Nephron progenitor cell (in vitro differentiated cells): ENCODE measurements at places on chromosomes 5 and 9.
A peak's percentile ranks its signal among the peaks of the same experiment; 100 is the strongest.

DNA sequence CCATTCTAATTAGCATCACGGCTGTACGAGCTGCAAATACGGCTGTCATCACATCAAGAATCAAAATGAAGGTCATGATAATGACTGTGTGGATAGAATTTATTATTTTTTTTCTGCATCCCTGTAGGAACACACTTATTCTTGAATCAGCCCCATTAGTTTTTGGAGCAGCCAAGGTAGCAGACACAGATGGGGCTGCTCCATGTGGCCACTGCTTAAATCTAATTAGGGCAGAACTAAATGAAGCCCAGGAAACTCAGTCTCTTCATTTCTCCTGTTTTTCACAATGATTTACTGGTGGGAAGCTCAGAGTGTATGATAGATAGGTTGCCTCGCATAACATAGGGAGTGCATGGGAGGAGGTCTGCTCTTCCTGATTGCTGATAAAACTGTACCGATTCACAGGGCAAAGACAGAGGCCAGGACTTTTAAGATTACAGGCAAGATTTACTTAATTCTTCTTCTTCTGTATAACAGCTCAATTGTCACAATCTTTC is 275.5 kb downstream of the GLIS3 start:
- DNase-seq: no peak

DNA sequence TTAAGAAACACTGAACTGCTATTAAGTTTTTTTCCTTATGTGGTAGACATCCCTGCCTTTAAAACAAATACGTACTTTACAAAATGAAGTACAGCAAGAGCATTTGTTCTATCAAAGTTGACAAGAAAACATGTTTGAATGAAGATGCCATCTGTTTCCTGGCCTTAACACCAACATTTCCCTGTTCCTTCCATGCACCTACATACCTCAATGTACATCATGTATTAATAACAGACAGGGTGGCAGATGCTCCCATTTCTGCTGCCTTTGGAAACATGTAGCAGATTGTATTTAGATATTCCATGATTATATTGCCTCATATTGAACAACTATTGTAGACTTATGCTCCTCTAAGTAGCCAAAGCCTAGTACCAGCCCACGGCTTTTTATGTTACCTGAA is 104.4 kb downstream of the PJA2 start:
- no peak for DNase-seq

- no peak for DNase-seq
Observed at GRCh38 chr5:42494414-42494813, 71.2 kb downstream of the GHR start.

DNA sequence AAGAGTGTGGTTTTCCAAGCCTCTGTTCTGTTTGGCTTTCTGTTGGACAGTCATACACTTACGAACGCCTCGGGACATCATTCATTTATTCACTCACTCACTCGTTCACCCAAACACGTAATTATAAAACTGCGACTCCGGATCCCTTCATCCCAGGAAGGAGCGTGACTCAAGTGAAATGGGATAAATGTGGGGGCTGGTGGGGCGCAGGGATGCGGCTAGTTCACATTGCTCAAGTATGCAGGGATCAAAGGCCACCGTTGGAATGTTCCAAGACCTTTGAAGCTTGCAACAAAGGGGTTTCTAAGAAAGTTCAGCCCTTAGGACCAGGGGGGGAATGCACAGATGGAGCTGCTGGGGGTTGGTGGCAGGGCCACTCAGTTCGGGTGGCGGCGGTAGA is 64.2 kb downstream of the CFAP77 start:
- peak; percentile 56 for DNase-seq

DNA sequence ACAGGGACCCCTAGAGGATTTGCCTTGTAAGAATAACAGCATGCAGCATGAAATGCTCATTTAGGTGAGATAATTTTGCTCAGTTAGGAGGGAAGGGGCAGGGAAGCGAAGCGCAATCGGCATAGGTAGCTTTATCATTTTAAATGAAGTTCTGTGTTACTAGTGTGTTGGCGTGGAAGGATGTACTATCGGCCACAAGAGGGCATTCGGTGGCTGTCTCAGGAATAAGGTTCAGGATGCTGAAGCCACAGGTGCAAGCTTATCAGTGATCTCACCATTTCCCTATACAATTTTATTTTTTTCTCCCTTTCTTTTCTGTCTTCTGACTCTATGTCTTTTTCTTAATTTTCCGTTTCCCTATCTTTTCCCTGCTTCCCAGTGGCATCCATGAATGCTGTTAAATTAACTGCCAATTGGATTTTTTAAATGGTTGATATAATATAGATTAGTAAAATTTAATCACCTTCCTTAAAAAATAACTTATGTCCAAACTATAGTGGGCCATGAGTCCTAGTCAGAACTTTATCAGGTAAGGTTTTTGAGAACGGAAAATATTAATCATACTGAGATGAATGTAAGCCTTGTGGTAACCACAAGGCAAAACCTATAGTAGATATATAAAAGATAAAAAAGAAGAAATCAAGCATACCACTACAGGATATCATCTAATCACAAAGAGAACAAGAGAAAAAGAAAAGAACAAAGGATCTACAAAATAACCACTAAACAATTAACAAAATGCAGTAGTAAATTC is 1.2 kb upstream of the INSL6 start:
- DNase-seq: peak; percentile 36

DNA sequence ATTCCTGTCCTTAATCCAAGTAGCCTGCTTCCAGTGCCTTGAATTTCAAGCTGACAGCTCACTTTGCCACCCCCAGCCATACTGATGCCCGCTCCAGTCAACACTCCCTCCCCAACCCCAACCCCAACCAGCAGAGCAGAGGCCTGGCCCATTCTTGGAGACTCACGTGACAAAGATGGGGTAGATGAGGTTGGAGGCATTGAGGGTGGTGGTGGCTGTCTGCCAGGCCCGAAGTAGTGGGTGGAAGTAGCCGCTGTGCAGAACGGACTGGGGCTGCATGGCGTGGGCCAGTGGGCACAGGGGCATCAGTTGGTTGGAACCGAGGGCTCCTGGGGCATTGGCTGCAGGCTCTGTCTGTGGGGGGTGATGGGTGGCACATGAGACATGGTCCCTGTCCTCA is 7.8 kb downstream of the ALAD start:
- DNase-seq: no peak

DNA sequence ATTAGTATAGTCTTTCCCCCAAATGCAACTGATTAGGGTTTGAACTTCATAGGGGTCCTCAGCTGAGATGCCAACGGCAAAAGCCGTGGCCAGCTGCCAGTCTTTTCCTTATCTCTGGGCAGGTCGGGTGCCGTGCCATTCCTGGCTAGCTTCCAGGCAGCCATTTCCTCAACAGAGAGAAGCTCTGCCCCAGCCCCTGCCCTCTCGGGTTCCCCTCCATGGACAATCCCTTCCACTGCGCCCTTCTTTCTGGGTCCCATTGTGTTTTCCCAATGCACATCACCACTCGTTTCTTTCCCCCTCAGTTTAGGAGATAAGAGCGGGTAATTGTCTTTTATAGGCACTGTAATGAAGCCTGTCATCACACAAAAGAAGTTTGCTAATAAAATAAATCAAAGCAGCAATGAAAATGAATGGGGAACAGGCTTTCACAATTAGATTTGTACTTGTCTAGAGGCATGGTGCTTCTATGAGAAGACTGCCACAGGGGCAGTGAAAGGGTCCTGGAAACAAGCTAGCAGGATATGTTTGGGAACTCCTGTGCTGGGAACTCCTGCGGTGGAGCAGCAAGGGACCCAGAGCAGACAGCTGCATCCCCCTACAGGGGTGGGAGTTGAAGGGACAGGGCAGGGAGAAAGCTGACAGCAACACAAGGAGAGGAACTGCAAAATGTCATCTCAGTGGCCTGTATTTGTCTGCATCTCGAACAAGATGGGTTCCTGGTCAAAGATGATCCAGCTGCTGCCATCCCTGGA is 48.0 kb upstream of the SAP30L start:
- DNase-seq: no peak

- DNase-seq: no peak
Observed at GRCh38 chr9:134412298-134412711, 86.0 kb downstream of the RXRA start.

- no peak for DNase-seq
Observed at GRCh38 chr9:17367035-17367434, 211.8 kb upstream of the SH3GL2 start.
